Activated B cell treated with CpG ODN at 0.5 μM for 24 hours (primary cell): ENCODE measurements at places on chromosomes 11 and 22. TPM values are rescaled to one million over a fixed set of nuclear protein-coding genes. Genes with fewer than 3 reads are reported as not detected.

DNA sequence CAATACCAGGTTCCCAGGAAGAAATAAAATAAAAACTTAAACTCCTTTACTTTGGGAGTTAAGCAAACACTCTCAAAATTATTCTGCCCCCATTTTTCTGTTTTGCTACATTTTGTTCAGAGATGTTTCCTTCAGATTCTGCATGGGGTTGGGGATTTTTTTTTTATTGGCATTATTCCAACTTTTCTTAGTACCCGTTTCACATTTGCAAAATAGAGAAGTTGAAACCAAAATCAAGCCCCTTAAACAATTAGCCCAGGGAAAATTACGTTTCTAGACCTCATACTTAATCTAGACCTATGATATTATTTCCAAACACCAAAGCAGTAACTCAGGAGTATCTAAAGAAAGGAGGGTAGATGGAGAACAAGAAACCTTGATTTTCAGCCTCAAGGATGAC, 20.6 kb upstream of the MS4A7 start:
- DNase-seq: no peak

DNA sequence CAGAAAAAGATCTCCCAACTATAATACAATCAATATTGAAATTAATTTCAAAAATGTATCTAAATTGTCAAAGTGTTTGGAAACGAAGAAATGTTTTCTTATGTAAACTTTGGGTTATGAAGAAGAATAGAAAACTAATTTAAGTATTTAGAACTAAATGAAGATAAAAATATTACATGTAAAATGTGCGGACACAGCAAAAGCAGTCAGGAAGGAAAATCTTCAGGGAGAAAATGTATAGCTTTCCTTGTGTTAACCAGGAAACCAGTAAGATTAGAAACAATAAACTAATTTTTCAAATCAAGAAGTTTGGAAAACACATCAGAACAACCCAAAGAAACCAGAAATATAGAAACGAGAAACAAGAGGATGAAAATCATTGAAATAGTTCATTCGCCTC, 466.5 kb downstream of the BRD1 start:
- DNase-seq: no peak

DNA sequence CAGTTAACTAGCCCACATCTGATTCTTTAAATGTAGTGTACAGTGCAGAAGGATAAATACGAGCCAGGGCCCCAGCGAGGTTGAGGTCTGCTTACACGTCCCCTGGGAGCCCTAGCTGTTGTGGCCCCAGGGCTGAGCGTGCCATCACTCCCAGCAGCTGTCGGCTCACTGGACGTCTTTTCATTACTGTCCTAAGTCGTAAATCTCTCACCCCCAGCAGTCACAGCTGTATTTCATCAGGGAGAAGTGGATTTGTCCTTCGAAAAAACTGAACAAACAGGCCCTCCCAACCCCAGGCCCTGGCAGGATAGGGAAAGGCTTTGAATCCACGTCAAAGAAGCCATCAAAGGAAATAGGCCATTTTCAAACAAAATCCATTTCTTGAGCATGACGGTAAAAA, 110.4 kb upstream of the CSNK2A3 start:
- no peak for DNase-seq

GRCh38 chr11:65496304-65497140, 2.3 kb upstream of the MALAT1 start:
- no peak for DNase-seq

GRCh38 chr11:46574656-46575055, 19.2 kb downstream of the AMBRA1 start:
- no peak for DNase-seq

- DNase-seq: no peak
Measured at GRCh38 chr11:93478841-93479240, 64.3 kb downstream of the SMCO4 start.

DNA sequence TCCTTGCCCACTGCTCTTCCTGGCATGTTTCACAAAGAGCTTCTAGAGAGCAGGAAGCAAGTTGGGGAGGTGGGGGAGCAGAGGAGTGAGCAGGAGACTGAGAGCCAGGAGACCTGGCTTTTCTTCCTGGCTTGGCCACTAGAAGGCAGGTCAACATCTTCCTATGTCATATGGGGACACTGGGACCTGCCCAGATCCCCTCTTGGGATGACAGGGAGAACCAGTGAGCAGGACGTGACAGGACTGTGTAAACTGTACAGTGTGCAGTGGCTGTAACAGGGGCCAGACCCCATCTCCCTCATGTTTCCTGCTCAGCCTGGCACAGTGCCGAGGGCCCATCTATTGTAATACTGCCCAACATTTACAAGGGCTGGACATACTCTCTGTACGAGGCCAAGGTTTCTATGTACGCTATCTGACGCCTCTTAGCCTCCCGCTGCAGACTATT, 29.4 kb downstream of the GDPD5 start:
- DNase-seq: no peak

The PKP3 gene
- total RNA-seq: 0.18 TPM in 1 of 2 replicates, not detected in the other

The MS4A3 gene
- total RNA-seq: not detected in 2 replicates

DNA sequence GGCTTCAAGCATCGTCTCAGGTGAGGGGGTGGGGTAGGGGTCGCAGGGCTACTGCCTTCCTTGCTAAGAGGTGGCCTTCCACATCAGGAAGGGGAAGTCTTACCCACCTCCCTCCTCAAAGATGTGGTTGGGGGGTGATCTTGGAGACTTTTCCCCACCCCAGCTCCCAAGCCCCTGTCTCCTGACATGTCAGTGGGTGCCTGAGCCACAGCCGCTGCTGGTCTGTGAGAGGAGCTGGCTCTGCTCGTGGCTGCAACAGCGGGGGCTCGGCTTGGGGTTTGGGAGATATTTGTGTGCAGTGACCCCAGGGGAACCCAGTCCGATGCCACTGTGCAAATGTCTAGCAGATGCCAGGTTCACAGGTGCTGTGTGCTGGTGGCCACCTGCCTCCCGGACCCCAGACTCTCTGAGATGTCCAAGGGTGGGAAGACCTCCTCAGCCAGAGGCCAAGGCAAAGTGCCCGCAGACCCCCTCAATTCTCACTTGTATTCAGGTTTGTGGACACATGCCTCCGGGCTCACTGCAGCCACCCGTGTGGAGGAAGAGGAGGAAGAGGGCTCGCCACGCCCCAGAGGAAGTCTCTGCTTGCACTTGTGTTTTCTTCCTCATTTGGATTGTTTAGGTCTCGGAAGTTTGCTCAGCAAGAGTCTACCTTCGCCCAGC, 1.9 kb downstream of the KCNQ1 start:
- DNase-seq: peak; percentile 26

The PHF21B gene
- not detected in 2 replicates for total RNA-seq

DNA sequence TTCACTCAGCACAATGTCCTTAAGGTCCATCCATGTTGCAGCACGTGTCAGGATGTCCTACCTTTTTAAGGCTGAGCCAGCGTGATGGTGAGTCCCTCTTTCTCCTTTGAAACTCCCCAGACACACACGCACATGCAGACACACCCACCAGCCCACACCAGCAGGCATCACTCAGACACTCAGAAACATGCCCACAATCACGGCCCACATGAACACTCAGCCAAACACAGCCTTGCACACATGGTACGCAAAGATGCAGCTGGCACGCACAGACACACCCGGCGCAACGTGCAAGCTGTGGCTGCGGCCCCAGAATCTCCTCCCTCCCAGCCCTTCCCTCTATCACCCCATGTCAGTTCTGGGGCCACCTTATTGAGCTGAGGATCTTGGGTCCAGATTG, 8.0 kb downstream of the FADS3 start:
- no peak for DNase-seq

DNA sequence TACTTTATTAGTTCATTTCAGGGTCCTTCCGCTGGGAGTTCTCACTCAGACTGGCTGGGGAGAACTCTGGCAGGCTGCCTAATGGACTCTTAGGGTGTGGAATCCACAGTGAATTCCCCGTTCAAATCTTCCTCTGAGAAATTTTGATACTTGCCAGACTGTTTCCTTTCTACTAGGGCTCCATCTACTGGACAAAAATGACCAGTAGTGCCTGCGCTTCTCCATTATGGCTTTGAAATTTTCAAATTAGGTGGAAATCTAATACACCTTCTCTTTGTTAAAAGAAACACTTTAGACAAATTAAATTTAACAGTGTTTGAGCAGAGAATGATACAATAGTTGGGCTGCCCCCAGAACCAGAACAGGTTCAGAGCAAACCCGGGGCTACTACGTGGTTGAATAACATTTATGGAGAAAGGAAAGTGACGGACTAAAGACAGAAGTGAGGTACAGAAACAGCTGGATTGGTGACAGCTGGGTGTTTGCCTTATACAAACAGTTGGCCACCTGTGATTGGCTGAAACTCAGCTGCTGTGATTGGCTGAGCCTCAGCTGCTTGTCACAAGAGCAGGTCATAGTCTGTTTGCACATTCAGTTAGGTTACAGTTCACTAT, 52.9 kb upstream of the FDX1 start:
- no peak for DNase-seq

GRCh38 chr11:45144126-45145082, 2.0 kb upstream of the PRDM11 start:
- DNase-seq: no peak

DNA sequence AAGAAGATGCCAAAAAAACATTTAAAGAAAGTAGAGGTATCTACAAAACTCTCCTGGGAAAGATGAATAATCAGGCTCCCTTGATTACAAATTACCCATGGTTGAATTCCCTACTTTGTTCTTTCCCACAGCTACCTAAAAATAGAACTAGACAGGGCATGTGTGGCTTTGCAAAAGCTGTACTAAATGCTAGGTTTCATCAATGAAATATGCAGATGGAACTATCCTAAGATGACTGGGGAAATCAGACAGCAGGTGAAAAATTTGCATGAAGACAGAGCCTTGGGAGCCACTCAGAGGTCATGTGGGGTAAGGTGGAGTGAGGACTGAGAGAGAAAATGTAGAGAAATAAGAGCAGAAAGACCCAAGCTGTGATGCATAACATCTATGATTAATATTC, 14.7 kb downstream of the LAYN start:
- no peak for DNase-seq

DNA sequence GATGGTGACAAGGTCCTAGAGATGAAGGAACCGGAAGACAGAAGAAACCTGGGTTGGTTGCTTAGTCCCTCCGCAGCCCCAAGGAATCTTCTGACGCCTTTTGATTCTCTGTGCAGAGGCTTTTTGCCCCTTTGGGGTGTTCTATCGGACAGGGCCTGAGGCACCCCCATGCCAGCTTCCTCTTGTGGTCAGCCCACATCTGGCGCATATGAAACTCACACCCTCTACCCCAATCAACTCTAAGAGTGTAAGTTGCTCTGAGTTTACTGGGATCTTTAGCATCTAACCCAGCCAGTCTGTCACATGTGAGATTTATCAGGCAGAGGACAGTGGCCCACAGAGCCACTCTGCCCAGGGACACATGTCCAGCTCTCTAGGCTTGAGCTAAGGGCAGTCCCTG, 17.4 kb downstream of the RASD2 start:
- no peak for DNase-seq

The INS gene
- not detected in 2 replicates for total RNA-seq

The EFEMP2 gene
- total RNA-seq: 3.8 and 6.3 TPM in 2 replicates

The ACCS gene
- 22.4 and 27.0 TPM in 2 replicates for total RNA-seq

The OR5L1 gene
- total RNA-seq: not detected in 2 replicates

The SLC22A8 gene
- total RNA-seq: not detected in 2 replicates

- DNase-seq: no peak
Measured at GRCh38 chr22:38239101-38239761, 33.6 kb downstream of the TMEM184B start.

DNA sequence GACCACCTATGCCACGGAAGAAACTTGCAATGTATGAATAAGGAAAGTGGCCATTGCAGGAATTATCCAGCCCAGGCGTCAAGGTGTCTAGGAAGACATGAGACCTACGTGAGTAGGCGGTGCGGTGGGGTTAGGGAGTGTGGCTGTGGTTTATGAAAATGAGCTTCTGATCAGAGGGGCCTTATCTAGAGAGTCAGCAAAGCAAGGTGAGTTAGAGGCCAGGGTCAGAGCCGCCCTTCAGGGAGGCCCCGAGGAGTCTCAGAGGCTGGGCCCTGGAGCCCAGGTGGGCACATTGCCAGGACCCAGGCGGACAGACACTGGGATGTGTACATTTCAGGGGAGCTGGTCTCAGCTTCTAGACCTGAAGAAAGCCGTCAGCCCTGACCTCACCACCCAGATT, 13.8 kb upstream of the LINC01488 start:
- DNase-seq: no peak

The GPR152 gene
- not detected in 2 replicates for total RNA-seq

DNA sequence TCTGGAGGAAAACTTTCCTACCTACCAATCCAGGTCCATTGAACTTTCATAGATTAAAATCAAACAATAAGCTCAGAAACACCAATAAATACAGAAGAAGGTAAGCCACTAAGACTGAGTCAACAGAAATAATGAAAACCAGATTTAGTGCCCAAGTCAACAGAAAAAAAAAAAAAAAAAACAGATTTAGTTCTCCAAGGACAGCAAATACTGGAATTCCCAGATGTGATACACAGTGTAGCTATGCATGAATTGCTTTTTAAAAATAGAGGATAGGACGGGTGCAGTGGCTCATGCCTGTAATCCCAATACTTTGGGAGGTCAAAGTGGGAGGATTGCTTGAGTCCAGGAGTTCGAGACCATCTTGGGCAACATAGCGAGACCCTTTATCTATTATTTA, 15.7 kb downstream of the DMC1 start:
- no peak for DNase-seq

GRCh38 chr22:28435140-28435768, 244.4 kb downstream of the TTC28 start:
- no peak for DNase-seq

DNA sequence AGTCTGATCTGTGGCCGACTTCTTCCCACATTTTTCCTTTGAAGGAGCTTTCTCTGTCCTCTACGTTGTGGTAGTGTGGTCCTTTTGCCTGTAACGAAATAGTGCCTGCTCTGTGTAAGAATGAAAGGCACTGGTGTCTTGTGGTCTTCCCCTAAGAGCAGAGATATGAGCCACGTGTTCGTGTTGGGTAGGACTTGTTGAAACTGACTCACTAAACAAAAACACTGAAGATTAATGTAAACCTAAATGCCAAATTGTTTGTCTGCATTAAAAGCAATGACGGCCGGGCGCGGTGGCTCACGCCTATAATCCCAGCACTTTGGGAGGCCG, 10.1 kb upstream of the RPS3 start:
- DNase-seq: no peak

The PRR33 gene
- 0.16 TPM in 1 of 2 replicates, not detected in the other for total RNA-seq

DNA sequence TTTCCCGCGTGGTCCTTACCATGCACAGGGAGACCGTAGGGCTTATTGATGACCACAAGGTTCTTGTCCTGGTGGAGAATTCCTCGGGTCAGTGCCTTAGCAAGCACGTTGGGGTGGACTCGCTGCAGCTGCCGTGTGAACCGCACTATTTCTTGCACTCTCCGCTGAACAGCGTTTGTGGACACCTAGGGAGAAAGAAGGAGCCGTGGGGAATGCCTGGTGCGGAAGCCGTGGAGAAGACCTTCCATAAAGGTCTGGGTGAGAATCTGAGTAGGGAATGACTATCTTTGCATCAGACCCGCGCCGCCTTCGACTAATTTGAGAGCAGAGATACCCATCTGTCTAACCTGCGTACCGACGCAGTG, 597 bp downstream of the RPUSD4 start:
- DNase-seq: no peak

The KCTD14 gene
- 0.20 and 0.22 TPM in 2 replicates for total RNA-seq

DNA sequence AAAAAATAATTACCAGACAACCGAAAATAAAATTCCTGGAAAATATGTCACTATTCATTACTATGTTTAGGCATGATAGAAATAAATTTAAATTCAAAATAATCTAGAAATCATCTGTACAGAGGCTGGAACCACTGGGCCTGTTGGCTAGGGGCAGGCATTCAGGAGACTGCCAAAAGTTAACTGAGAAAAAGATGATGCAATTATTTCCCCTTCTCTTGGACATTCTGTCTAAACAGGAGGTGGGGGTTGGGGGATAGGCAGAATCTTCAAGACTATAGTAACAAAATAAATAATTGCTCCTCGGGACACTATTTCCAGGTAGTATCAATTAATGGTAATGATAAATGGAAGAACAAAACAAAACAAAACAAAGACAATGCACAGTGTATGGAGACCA, 14.1 kb downstream of the BTBD10 start:
- DNase-seq: no peak
